ENCODE measurements at places on chromosomes 4 and X.

- no peak for DNase-seq
Observed at GRCh38 chr4:41975341-41975740, 6.2 kb upstream of the DCAF4L1 start.

DNA sequence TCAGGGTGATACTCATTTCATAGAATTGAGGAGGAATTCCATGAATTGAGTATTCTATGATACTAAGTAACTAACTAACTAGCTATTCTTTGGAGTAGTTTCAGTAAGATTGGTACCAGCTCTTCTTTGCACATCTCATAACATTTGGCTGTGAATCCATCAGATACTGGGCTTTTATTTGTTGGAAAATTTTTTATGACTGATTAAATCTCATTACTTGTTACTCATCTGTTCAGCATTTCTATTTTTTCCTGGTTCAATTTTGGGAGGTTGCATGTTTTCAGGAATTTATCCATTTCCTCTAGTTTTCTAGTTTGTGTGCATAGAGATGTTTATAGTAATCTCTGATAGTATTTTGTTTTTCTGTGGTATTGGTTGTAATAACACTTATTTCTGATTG is 70.8 kb upstream of the FREM3 start:
- DNase-seq, result no peak

DNA sequence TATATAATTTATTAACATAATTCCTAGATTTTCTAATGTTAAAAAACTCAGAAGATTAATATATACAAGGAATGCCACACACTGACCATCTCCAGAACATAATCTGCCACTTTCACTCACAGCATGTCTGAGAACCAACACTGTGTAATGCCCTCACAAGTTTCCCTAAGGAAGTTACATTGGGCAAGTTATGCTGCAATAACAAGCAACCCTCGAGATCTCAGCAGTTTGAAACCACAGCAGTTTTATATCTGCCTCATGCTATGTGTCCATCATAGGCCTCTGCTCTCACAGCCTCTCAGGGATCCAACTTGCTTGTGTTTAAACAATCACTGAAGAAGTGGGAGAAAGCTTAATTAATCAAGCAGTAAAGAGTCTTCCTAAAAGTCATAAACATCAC is 250.0 kb upstream of the SLC7A11 start:
- no peak for DNase-seq

- no peak for DNase-seq
Observed at GRCh38 chr4:17058536-17058915, 160.1 kb upstream of the LDB2 start.

DNA sequence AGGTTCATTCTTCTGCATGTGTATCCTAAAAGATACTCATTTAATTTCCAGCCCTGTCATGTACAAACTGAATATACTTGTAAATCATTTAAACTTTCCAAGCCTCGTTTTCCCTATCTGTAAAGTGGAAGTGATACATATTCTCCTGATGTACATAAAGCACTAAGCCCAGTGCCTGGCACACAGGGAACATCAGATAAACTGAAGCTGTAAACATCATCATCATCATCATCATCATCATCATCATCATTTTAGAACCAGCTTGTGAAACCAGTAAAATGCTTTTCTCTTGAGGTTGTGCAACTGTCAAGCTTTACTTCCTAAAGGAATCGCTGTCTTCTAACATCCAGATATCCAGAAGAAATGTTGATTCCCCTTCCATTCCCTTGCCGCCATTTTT is 83.3 kb upstream of the ANXA3 start:
- no peak for DNase-seq

DNA sequence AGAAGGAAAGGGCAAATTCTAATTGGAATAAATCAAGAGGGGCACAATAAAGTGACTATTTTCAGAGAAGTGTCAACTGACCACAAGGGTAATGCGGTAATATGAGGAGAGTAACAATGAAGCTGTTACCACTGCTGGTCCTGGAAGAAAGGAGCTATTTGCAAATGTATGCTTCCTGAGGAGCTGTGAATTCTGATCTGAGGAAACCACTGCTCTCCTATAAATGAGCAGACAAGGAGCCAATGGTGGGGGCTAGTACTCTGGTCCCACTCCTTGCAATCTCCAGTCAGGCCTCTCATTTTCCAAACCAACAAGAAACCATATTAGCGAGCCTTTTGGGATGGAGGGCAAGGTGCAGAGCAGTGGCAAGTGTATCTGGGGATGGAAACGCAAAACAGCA is 770.2 kb downstream of the FSTL5 start:
- no peak for DNase-seq

DNA sequence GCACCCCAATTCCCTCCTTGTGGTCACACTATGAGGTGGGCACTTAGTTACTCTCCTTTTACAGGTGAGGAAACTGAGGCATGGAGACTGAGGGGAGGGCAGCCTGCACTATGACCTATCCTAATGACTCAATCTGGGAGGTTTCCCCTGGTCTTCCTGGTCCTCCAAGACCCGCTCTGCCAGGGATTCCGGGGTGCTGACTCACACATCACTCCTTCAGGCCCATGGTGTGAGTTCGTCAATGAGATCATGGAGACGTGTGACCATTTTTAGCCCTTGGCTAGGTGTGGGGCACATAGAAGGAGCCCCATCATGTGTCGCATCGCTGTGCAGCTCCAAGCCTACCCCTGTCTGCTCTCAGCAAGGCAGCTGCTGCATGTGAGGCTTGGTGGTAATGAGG is 32.4 kb upstream of the BCOR start:
- no peak for DNase-seq

- no peak for DNase-seq
Observed at GRCh38 chrX:2501559-2502102, 855 bp upstream of the DHRSX start.
